ENCODE measurements at places on chromosomes 16 and 17.

GRCh38 chr17:62737513-62737912 lies 70.6 kb downstream of the MARCHF10 start:
- DNase-seq: no peak

DNA sequence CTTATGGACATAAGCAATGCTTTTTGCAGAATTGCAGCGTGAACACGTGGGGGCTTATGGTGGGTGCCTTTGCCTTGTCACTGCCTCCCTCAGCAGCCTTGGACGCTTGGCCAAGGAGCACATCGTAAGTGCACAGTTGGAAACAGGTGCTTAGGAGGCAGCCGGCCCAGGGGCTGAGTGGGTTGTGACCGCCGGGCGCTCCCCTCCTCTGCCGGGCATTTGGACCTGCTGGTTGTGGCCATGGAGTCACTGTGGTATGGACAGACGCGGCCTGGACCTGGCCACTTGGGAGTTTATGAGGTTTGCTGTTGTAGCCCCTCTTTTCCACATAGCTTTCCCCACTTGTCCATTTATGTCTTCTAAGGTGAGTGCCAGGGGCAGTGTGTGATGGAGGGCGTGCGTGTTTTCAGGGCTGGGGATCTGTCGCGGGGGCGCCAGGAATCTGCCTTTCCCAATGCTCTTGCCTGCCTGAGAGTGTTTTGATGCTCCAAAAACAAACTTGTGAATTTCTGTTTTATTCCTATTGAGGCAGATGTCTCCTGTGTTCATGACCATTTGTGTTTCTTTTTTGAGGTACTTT lies 49.2 kb downstream of the PDPK1 start:
- DNase-seq: no peak

DNA sequence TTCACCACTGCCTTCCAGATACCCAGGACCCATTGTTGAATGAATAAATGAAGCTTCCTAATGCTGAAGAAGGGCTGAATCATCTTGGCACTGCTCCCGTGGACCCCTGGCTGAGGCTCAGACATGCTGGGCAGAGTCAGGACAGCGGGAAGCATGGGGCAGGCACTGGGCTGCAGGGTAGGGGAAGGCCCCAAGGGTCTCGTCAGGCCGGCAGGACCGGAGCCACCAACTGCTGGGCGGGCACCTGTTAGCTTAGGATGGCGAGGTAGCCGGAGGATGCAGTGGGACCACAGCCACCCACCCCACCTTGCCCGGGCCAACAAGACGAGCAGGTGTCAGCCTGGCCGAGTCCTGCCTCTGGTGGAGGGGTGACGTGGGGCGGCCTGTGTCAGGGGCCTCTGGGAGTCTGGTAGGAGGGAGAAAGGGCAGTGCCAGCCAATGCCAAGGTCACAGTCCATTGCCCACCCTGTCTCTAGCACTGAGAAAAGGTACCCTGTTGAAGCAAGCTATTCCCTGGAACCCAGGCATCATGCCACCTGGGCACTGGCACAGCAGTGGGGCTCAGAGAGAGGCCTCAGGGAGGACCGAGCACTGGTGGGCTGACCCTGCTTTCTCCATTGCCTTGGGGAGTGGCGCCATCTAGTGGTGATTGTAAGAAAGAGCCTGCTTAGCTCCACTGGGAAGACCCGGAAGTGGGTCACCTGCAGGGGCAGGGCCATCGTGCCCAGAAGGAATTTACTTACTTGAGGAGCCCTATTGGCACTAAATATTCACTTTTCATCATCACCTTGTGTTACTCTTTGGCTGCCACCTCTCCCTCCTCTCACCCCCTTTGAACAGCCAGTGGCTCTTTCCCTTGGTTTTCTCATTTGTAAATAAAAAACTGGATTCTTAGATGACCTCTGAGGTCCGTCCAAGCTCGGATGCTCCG lies 3.0 kb upstream of the DLX3 start:
- DNase-seq: peak; percentile 90

GRCh38 chr16:69311533-69312387 lies 610 bp downstream of the VPS4A start:
- DNase-seq: peak; percentile 33

- DNase-seq: no peak
Observed at GRCh38 chr17:72618001-72618509, 474.4 kb downstream of the SLC39A11 start.

- no peak for DNase-seq
Observed at GRCh38 chr17:80294210-80294609, 33.6 kb downstream of the RNF213 start.

GRCh38 chr17:57565176-57565575 lies 179.9 kb downstream of the CCDC182 start:
- no peak for DNase-seq

- DNase-seq: no peak
Observed at GRCh38 chr16:84826558-84826941, 6.8 kb downstream of the CRISPLD2 start.

DNA sequence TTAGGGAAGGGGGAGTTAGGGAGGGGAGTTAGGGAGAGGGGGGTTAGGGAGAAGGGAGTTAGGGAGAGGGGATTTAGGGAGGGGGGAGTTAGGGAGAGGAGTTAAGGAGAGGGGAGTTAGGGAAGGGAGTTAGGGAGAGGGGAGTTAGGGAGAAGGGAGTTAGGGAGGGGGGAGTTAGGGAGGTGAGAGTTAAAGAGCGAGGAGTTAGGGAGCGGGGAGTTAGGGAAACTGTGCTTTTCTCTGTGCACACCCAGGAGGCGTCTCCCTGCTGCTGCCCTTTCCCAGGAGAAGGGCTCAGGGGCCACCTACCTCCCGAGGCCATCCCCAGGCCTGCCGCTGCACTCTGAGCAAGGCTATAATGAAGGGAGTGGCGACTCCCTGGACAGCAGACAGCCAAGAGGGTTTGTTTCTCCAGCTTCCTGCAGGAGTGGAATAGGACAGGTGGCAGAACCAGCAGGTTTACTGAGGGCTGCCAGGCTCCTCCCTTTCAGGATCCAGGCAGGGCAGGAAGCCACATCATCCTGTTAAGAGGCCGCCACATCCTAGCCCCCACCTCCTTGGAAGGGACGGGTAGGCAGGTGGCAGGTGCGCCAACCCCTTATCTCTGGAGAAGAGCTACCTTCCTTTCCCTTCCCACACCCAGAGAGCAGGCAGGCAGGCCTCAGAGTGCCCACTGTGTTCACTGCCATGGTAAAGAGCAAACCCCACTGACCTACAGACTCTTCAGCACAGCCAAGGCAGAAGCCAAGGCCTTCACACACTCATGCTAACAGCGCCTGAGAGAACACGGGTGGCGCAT lies 4.3 kb downstream of the CANT1 start:
- DNase-seq: no peak

DNA sequence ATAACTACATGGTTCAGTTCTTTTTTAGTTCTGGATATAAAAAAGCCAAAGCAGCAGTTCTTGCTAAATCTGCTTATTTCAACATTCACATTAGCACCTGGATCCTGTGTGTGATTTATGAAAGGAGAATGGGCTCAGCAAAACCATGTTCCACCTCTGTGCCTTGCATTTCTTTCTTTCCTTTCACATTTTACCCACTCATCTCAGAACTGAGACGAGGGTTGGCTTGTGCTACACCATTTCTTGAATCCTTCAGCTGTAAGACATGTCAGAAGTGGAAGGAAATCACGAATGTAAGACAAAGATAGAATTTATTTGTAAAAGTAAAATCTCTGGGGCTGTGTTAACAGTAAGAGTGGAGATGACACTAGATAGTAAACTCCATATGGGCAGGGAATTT lies 1.2 kb upstream of the UTP6 start:
- no peak for DNase-seq

DNA sequence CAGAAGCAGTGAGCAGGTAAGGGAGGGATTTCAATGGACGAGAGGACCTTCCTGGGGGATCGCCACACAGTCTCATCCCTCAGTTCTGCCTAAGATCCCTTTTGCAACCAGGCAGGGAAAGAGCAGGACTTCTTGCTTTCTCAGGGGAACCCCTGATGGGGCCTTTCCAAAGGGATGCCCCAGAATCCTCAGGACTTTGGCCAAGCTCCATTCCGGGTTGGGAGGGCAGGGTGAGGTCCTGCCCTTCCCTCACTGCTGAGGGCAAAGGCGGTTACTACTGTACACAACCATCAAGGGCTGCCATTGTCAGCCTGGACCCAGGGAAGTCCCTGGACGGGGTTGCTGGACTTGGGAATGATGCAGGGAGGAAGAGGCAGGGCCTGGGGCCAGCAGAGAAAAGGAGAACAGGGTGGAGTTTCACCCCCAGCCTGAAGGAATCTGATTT lies 9.7 kb downstream of the PRR29 start:
- no peak for DNase-seq

GRCh38 chr17:7502987-7503386 lies 18.8 kb downstream of the POLR2A start:
- no peak for DNase-seq

DNA sequence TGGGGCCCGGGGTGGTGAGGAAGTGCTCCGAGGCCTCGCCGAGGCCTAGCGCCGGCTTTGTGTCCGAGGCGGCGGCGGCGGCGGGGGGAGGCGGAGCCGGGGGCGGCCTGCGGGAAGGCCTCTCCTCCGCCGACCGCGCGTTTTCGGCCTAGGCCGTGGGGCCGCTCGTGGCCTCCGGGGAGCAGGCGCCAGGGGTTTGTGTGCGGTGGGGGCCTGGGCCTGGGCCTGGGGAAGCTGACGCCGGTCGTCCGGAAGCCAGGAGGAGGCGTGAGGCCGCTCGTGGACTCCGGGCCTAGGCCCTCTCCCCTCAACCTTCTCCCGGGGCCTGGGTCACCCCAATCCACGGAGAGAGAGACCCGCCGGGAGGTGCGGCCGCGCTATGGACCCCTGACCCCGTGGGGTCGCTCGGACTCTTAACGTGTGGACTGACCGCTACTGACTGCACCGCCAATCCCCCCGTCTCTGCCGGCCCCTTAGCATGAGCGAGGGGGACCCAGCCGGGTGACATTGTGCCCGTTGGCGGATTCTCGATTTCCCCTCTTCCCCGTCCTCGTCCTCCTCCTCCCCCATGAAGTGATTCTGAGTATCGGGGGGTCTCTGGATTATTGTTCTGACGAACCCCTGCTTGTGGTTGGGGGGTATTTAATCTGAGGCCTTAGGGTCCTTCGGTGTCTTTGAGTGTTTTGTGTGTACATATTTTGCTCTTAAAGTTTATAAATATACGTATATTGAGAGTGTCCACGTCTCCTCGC lies 660 bp downstream of the RBBP6 start:
- peak; percentile 24 for DNase-seq

- no peak for DNase-seq
Observed at GRCh38 chr17:43820759-43821158, 12.2 kb downstream of the MPP3 start.

DNA sequence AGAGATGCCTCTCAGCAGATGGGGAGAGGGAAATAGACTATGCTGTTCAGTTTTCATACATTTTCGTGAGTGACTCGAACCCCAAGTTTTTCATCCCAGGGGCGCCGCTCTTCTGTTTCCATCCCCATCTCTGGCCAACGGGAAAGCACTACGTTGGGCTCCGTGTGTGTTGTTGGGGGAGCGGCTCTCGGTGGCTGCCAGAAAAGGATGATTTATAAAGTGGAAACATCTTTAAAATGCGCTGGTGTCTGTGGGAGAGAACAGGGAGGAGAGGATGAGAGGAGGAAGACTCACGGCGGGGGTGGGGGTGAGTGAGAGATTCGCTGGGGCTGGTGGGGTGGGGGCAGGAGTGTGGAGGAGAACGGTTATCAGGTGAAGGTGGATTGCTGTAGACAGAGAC lies 5.8 kb downstream of the TBX4 start:
- no peak for DNase-seq

DNA sequence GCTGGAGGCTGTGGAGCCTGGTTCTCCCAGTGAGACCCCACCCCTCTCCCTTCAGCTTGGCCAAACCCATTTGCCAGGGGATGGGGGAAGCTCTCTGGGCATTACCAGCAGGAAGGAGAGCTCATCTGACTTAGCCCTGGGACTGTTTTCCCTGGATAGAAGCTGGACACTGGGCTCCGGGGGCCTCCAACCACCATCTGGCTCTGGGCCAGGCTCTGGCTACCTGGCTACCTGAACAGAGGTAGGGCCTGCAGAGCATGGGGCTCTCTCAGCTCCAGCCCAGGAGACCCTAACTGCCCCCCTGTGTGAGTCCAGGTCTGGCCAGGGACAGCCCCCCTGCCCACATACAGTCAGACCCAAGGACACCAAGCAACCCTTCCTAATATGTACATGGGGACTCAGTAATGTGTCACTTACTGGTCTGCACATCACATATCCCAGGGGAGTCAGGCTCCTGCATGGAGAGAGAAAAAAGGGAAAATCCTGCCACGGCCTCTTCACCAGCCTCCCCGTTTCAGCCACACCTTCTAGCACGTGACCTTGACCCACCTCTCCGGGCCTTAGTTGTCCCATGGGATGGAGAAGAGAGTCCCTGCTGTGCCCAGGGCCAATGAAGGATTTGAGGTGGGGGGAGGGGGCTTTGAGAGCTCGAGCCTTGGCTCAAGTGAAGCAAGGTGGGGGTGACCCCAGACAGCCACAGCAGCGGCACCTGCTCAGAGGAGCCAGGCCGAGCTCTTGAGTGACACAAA lies 13.8 kb downstream of the CNGB1 start:
- no peak for DNase-seq

DNA sequence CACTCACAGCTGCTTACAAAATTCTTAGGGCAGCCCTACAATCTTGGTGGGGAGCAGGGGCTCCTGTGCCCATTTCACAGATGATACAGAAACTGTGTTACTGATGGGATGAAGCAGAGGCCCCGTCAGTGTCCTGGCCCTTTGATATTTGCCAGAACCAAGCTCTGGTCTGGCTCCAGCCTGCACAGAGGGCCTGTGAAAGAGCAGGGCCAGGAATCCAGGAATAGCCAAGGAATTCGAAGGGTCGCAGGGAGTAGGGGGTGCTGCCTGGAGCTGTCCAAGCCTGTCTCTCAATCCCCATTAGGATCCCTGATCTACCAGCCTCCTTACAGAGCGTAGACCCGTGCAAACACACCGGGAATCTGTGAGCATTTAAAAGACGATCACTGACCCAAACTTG lies 86.3 kb upstream of the RCVRN start:
- DNase-seq: no peak

DNA sequence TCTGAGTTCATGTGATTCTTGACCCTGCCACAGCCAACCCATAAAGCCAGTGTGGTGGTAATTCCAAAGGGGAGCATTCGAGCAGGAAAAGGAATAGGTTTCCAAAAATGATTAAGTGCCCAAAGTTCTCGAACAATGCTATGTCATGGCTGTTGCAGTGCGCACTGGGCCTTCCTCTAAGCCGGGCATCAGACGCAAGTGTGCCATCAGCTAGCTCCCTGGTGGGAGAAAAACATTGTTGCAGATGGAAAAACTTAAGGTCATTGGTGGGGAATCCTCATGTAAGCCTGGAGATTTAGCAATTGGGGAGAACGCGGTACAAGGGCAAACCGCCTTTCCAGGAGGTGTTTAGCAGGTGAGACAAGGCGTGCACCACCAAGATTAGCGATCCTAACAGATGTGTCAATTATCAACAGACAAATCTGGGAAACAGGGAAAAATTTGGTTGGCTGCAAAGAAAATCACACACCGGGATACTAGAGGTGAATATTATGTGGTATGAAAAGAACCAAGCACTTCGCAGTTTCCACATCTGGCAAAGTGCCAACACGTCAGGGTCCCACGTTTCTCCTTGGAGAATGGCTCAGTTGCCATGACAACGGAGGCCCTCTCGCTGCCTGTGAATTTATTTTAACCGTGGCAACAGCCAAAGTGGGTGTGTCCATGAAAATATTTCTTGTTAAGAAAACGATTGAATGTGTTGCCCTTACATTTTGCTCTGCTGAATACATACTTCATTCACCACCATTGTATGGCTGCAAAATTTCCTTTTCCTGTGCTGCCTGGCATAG lies 118.5 kb upstream of the CACNG5 start:
- no peak for DNase-seq

- no peak for DNase-seq
Observed at GRCh38 chr16:4176906-4177417, 60.7 kb upstream of the ADCY9 start.
